ENCODE measurements at places on chromosomes 3 and 15. TPM values are rescaled to one million over a fixed set of nuclear protein-coding genes. Genes with fewer than 3 reads are reported as not detected.

The MFGE8 gene
- 25.8 TPM for total RNA-seq

The LINGO1 gene
- 0.04 TPM for total RNA-seq

The GNB4 gene
- 105 TPM for total RNA-seq

The SEMA5B gene
- not detected for total RNA-seq

The NME9 gene
- total RNA-seq: not detected

The KCNMB2 gene
- not detected for total RNA-seq

The CRABP1 gene
- total RNA-seq: not detected

The SYNPR gene
- total RNA-seq: not detected

The RAB5A gene
- 85.4 TPM for total RNA-seq

The THAP10 gene
- 3.3 TPM for total RNA-seq

The SEMA6D gene
- 5.9 TPM for total RNA-seq

The C3orf22 gene
- not detected for total RNA-seq

The GNAT1 gene
- total RNA-seq: under 0.01 TPM

The IL17RB gene
- total RNA-seq: not detected

The MORC1 gene
- total RNA-seq: not detected

The ETFA gene
- total RNA-seq: 189 TPM

The GABPB1 gene
- total RNA-seq: 131 TPM

The LSMEM2 gene
- not detected for total RNA-seq

The RPUSD2 gene
- 15.7 TPM for total RNA-seq

The SENP2 gene
- total RNA-seq: 35.7 TPM
